Neural crest cell (in vitro differentiated cells): ENCODE measurements at places on chromosomes 4 and X.

GRCh38 chrX:25285598-25285997 is 269.8 kb upstream of the ARX start:
- DNase-seq = no peak

DNA sequence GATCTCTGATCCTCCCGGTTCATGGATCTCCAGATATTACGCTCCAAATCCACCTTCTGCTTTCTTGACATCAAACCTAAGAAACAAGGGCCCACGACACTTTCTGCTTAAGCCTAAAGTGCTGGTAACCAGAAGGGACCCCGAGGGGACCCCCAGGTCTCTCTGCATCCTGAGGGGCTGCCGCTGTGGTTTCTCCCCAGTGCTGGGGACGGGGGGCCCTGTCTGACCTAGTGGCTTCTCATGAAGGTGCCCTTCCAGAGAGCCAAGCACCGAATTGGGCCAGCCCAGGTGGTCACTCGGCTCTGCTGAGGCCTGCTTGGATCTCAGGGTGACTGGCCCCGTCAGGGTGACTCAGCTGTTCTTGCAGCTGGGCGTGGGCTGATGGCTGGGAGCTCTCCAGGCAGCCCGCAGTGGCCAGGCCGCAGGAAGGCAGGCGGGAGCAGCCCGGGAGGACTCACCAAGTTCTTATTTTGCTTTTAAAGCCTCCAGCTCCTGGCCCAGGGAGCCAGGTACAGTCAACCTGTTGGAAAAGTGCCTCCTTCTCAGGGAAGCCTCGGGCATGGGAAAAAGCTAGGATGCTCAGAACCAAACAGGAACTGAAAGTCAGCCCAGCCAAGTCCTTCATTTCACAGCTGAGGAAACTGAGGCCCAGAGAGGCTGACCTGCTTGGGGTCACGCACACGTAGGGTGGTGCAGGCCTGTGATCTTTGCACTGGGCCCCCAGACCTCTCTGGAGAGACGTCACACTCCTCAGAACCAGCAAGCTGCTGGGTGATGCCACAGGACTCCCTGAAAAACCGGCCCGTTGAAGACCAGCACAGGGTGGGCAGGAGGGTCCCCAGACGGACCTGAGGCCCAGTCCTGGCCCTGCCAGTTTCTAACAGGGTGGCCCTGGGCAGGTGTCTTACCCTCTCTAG is 16.7 kb downstream of the BLOC1S4 start:
- no peak for DNase-seq

GRCh38 chr4:177573507-177573906 is 131.3 kb upstream of the AGA start:
- DNase-seq = no peak

DNA sequence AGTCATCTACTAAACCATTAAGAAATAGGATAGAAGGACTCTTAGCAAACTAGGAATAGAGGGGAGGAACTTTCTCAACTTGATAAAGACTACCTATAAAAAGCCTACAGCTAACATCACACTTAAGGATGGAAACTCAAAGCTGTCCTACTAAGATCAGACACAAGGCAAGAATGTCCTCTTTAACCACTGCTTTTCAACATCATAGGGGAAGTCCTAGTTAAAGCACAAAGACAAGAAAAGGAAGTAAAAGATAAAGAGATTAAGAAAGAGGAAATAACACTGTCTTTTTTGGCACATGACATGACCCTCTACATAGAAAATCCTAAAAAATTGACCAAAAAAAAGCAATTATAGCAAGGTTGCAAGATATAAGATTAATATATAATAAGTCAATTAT is 136.6 kb downstream of the FBXW7 start:
- no peak for DNase-seq

- no peak for DNase-seq
Measured at GRCh38 chrX:81201071-81201470, 642 bp downstream of the HMGN5 start.

DNA sequence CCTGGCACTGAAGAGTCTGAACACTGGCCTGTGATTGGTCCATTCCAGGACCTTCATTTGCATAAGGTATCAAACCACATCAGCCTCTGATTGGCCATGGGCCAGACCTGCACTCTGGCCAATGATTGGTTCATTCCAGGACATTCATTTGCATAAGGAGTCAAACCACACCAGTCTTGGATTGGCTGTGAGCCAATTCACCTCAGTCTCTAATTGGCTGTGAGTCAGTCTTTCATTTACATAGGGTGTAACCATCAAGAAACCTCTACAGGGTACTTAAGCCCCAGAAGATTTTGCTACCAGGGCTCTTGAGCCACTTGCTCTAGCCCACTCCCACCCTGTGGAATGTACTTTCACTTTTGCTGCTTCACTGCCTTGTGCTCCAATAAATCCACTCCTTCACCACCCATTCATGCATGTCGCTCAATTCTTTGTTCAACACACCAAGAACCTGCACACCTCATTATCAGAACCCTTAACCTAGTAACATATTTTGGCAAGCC is 14.2 kb upstream of the HERC5 start:
- DNase-seq = no peak

DNA sequence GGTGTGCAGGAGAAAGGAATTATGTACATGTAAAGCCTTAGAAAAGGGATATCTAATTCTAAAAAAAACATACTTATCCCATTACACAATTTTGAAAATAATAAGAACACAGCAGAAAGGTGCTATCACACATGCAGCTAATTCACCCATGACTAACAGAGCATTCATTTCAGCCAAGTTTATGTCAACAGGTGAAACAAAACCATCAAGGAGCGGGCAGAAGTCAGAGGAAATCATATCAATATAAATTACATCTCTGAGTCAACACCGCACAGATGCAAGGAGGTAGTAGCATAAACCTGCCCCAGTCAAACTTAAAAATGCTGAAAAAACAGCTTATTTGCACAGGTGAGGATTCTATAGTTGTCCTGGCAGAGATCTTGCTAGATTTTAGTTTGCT is 197.9 kb downstream of the PRDM5 start:
- no peak for DNase-seq

DNA sequence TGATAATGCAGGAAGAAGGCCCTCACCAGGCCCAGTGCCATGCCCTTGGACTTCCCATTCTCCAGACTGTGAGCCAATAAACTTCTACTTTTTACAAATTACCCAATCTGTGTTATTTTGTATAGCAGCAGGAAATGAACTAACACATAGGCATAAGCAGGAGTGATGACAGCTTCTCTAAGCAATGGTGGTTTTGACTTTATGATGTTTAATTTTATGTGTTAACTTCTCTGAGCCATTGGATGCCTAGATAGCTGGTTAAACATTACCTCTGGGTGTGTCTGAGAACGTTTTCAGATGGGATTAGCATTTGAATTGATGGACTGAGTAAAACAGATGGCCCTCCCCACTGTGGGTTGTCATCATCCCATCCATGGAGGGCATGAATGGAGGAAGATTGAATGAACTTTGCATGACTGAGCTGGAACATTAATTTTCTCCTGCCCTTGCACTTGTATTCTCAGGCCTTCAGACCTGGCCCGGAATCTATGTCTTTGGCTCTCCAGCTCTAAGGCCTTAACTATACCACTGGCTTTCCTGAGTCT is 13.9 kb upstream of the PDLIM3 start:
- DNase-seq = no peak

DNA sequence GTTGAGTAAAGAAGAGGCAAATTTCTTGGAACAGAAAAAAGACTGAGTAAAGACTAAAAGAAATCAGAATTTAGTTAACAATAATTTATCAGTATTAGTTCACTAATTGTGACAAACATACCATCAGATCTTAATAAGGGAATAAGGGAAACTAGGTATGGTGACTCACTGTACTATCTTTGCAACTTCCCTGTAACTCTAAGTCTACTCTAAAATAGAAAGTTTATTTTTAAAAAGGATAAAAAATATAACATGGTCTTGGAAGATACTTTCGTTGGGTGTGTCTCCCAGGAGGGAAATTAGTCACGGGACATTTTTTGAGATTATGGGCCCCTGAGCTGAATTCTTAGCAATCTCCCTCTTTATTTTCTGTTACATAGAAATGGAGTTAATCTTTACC is 97.3 kb downstream of the EMCN start:
- DNase-seq = no peak

DNA sequence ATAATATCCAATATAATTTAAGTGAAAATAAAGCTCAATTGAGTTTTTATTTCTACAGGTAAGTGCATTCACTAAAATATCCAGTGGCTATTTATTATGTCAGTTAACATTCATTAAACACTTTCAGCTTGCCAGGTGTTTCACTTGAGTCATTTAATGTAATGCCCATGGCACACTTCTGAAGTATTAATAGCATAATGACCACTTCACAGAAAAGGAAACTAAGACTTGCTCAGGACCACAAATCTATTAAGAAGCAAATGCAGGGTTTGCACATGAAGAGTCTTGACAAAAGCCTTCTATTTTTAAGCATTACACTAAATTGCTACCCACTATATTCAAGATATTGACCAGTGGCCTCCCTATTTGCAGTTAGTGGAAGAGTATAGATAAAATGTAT is 612.7 kb downstream of the KCTD8 start:
- DNase-seq = no peak

- DNase-seq = no peak
Measured at GRCh38 chrX:115173181-115173580, 16.0 kb upstream of the RBMXL3 start.

GRCh38 chrX:40109288-40110008 is 11.7 kb upstream of the BCOR start:
- no peak for DNase-seq

GRCh38 chrX:24245202-24245601 is 68.7 kb downstream of the SUPT20HL2 start:
- DNase-seq = no peak

- no peak for DNase-seq
Measured at GRCh38 chr4:15482842-15483241, 13.2 kb downstream of the CC2D2A start.

DNA sequence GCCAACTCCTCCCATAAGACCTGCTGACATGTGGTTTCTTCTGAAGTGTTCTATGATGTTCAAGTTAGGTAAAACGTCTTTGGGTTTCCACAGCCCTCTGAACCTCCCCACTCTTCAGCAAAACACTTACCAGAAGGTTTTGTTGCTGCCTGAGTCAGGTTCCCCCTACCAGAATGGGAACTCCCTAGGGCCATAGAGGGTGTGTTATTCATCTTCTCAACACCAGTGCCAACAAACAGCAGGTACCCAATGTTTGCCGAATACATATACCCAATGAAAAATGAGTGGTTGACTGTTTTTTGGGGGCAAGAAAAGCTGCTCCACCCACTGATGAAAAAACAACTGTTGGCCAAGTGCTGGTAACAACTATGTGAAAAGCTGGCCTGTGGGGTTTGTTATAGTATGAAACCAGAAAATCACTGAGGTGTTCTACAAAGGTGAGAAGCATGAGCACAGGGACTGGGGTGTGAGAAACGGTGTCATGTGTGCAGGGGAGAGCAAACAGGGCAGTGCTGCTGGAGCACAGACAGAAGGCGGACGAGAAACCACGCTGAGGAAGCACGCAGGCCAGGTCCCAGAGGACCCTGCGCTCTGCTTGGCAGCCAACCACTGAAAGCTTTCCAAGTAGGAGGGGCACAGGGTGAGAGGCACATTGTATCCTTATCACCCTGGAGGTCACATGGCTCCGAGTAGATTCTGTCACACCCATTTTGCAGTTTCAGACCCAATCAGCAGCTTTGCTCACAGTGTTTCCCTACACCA is 28.8 kb downstream of the ATP8A1 start:
- DNase-seq = no peak

DNA sequence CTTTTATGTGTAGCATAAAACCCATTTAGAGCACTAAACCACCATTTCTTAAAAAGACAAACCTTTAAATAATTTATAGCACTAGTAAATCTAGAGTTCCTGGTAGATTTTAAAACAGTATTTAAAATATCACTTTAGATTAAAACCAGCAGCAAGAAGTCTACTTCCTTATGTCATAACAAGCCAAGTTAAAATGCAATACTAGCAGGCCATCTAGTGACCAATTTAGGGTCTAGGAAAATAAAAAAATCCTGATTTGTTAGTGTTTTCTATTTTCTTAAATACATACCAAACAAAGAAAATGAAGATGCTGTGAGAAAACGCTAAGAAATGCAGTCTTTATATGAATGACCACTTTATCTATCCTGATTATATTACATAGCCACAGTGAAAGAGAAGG is 53.9 kb downstream of the PAPSS1 start:
- no peak for DNase-seq

GRCh38 chr4:98604723-98605122 is 53.7 kb downstream of the TSPAN5 start:
- no peak for DNase-seq

GRCh38 chrX:18895189-18895951 is 88.5 kb downstream of the PHKA2 start:
- DNase-seq = no peak

- no peak for DNase-seq
Measured at GRCh38 chr4:54139332-54139731, 39.4 kb downstream of the GSX2 start.

DNA sequence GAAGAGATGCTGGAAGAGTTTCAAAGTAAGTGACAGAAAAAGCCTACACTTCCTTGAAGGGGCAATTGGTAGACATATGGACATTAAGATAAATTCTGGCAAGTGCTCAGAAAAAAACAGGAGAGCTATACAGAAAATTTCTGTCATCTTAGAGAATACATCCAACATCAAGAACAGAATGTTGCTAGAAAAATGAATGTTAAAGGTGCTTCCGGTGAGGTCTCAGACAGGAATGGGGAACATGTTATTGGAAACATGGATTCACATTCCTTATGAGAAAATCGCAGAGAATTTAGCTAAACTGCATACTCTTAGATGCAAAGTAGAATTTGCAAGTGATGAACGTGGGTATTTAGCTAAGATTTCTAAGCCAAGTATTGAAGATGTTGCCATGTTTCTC is 9.5 kb downstream of the XAGE1B start:
- no peak for DNase-seq

DNA sequence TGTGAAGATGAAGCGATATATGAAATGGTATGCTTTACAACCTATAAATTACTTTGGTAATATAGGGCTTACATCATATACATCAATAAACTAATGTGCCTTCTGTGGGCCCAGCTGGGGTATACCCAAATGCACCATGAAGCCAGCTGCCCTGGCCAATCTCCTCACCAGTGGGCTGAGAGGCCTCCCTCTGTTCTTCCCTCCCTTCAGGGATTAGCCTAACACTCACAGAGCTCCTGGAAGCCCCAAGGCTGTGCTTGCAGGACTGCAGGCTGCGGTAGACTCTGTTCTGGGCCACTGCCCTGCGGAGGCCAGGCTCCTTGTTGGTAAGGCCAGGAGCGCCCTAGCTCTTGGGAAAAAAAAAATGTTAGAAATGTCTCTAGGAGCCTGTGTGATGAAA is 33.9 kb downstream of the PAGE1 start:
- no peak for DNase-seq

- DNase-seq = no peak
Measured at GRCh38 chr4:129968778-129969177, 872.8 kb downstream of the C4orf33 start.

- DNase-seq = no peak
Measured at GRCh38 chrX:15366506-15367352, 17.5 kb downstream of the VEGFD start.
